ENCODE measurements at places on chromosomes 1 and 21.

GRCh38 chr1:36187800-36188593, 32.0 kb downstream of the MAP7D1 start:
- peak; percentile 93 for DNase-seq

GRCh38 chr1:160823296-160823695, 27.3 kb downstream of the LY9 start:
- DNase-seq: peak; percentile 45

GRCh38 chr1:232066521-232066920, 439.9 kb downstream of the DISC1 start:
- DNase-seq: no peak

DNA sequence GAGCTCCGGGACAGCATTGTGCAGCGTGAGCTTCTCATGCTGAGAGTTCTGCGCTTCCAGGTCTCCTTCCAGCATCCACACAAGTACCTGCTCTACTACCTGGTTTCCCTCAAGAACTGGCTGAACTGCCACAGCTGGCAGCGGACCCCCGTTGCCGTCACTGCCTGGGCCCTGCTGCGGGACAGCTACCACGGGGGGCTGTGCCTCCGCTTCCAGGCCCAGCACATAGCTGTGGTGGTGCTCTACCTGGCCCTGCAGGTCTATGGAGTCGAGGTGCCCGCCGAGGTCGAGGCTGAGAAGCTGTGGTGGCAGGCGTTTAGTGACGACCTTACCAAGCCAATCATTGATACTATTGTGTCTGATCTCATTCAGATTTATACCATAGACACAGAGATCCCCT, 186.4 kb downstream of the NR5A2 start:
- DNase-seq: no peak

DNA sequence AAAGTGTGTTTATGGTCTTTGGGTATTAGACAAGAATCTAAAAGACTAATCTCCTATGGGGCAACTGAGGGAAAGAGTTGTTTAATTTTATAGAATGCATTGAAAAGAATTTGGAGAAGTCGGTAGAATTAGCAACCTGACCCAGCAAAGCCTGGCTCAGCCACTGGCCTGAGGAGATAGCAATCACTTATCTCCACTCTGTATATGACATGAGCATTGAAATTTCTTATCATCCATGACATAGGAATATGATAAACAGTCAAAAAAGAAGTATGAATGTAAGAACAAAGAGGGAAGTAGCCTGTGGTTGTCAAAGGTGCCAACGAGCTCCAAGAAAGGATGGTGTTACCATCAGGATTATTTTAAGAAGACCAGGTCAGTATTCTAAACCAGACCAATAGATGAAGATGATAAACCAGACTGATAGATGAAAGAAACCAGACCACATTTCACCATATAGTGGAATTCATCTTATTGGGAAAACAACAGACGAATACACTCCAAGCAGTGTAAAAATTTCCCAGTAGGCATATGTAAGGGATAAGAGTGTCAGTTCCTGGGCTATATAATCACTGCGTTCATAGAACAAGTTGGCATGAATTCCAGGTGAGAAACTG, 35.7 kb downstream of the ASTN1 start:
- no peak for DNase-seq

DNA sequence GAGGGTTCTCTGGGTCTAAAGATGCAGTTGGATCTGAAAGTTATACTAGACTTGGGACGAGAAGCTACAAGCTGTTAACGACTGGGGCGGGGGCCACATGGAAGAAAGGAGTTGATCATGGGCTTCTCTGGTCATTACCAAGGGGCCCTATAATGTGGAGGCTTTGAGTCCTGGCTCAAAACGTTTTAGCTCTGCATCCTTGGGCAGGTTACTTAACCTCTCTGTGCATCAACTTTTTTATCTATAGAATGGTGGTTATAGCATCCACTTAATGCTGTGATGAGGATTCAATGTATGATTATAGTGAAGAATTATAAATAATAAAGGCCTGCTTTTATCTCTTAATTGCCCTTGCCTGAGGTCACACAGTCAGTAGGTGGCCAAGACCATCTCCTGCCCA, 53.1 kb downstream of the UBIAD1 start:
- no peak for DNase-seq

DNA sequence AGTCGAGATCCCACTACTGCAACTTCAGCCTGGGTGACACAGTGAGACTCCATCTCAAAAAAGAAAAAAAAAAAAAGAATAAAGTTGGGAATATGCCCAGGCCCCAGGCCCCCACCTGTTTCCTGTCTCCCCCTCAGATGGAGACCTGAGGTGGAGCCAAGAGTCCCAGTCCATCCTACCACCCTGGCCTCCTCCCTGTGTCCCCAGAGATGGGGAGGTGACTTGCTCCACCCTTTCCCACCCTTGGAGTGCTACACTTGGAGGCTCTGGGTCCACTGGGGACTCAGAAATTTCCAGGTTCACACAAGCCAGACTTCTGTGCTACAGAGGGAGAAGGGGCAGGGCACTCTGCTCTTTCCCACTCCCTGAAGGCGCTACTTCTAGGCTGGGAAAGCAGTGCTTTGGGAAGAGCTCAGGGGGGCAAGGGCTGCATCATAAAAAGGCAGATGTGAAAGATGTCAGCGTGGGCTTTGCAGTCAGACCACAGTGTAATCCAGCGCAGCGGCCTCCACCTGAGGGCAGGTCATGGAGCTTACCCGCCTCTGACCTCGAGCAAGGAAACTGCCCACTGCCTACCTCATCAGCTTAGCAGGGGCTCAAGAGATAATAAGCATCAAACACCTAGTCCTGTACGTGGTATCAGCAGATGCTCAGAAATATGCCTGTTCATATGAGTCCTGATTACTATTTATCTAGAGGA, 13.4 kb downstream of the TMEM63A start:
- no peak for DNase-seq

GRCh38 chr21:31786164-31786920, 54.4 kb upstream of the SCAF4 start:
- DNase-seq: no peak

DNA sequence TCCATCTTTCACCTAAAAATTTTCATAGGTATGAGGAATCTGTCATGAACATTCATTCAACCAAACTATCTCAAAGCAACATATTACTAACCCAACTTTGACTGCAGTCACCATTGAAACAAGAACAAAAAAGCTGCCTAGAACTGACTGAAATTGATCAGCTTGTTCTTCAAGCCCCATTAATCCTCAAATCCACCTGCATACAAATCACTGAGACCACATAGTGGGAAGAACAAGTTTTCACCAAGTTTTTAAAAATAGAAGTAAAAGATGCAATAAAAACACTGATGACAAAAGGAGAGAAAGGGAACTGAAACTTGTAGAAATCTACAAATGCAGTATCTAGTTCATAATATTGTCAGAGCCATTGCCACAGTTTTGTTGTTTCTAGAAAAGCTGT, 6.1 kb downstream of the SORT1 start:
- no peak for DNase-seq

DNA sequence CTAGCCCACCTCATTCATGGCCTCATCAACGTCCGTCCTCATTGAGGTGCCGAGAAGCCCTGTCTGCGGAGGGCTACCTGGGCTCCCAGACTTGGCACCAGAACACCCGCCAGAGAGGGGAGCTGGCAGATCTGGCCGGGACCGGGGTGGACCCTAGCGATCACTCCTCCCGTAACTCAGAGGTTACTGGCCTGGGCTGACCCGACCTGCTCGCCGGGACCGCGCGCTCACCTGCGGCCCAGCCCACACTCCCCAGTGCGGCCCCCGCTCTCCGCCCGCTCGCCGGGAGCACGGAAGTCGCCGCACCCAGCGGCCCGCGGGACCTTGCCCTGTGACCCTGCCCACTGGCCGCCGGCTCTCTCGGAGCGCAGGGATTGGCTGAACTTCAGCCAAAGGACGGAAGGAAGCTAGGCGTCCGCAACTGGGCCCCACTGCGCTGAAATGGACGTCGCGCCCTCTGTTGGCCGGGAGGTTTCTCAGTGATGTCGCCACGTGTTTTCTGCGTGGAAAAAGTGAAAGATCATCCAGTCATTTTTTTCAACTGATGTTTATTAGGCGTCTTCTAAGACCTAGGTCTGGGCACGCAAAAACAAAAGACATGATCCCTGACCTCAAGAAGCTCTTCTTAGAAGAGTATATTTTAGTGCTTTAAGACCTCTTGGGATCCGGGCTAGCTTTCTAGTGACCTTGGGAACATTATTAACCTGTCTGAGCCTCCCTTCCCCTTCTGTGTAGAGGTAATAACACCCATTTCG, at the start of gene SMIM12:
SMIM12 (minus strand) TSS at position 304 of the 755 bp plus-strand sequence. CDS start 3,772 bp downstream, outside the sequence.
- peak; percentile 94 for DNase-seq

DNA sequence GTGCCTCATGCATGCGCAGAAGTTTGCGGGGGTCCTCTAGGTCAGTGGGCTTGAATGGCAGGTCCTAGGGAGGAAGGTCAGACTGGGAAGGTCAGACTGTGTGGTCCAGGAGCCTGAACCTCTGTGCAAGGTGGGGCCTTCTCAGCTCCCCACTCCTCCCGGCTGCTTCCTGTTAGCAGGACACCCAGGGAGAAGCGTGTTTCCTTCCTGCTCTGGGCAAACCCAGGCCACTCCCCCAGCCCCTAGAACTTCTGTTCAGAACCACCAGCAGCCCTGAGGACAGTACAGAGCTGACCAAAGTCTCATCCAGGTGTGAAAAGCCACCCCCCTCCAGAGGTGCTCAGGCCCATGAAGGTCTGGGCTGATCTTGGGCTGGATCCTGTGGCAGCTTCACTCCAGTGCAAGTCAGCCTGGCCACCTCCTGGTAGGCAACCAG, 29.9 kb downstream of the NAV1 start:
- no peak for DNase-seq

DNA sequence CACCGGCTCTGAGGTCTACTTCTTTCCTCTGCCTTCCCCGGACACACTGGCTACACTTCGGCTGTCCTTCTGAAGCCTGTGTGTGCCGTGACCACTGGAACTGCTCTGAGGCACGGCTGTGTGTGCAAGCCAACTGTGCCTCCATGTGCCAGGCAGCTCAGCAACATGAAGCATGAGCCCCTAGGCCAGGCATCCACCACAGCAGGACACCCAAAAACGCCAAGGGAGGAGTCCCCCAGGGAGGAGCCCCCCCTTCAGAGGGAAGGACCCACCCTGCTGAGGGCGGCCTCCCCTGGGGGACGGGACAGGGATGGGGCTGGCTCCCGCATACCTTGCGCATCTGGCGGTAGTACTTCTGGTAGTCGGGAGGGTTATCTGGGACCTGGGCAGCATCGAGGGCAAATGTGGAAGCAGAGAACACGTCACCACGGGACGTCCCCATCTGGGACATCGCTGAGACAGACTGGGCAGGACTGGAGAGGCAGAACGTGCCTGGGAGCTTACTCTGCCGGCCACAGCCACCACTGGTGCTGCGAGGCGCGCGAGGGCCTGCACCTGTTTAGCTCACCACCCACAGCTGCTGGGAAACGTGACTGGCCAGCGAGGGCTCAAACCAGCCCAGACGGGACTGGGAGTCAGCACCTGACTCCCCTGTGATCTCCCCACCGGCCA, 20.5 kb downstream of the LSS start:
- DNase-seq: no peak

DNA sequence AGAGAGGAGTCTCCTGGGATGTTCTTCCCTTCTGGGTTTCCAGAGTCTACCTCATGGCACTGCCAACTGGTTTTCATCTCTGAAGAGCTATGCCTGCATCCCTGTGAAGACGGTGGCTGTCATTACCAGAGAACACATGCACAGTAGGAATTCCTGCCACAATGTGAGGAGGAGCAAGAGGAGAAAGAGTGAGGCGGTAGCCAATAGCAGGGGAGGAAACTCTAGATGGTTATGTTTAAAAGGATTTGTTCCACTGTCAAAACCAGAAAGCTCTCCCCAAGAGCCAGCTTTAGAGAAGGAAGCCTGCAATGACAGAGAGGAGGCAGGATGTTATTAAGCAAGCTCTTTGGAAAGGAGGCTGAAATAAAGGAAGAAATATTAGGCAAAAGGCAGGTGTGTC, 12.3 kb downstream of the LMX1A start:
- DNase-seq: peak; percentile 50

DNA sequence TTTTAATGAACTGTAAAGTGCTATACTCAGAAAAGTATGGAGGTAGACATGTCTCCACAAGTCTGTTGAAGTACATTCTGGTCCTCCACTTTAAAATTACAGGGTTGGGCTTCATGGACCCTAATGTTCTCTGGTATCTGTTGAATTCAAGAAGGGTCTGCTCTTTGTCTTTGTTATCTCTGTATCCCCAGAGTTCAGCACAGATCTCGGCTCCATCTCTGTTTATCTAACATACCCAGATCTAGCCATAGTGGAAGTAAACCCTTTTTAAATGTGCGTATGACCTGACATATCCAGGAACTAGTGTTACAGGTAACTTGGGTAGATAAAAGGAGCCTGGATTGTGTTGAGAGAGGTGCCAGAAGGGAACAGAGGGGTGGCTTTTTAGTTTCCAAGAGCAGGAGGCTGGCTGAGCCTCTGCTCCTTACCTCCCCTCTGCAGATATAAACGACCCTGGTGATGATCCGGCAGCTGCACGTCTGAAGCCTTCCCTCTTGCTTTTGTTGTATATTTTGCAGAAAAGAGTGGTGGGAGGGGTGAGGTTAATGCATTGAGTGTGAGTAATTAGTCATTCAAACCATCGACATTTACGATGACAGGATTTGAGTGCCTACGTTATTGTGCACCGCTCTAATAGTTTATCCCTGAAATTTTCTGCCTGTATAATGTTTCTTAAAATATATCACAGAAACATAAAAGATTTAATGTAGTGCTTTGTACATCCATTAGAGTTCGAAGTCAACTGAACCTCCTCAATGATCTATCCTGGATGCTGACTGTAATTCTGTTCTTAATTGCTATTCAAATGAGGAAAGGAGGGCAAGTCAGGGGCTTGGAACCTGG, 30.8 kb downstream of the ELAVL4 start:
- no peak for DNase-seq

- DNase-seq: peak; percentile 22
Observed at GRCh38 chr1:160722726-160723125, 11.1 kb upstream of the CD48 start.

DNA sequence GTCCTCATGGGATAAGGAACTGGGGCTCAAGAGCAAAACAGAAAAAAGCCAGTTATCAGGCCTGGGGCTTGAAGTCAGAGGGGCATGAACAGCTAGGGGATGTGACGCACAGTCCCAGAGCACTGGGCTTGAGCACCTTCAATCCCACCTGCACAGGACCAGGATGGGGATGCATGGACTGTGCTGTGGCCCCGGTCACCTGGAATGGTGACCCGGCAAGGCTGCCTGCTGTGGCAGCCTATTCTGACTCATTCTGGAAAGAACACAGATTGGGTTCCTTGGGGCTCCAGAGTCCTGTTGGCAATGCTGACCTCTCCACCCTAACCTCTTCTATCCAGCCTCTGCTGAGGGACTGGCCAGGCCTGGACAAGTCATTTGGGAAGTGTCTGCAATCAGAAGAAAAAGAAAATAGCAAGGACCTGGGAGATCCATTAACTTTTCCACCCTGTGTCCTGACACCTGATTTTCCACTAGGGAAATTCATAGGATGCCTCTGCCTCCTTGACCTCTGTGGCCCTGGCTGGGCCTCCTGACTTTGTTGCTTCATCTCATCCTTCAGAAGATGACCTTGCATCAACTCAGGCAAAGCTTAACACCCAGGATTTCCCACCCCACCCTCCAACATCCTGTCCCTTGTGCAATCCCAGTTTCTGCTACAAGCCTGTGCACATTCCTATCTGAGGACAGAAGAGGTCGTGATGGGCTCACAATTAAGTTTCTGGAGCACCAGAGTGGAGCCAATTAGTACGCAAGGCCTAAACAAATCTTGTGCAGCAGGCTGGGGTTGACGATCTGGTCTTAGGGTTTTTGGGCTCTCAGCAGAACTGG, 17.9 kb upstream of the FMOD start:
- peak; percentile 48 for DNase-seq

All from eye (tissue), 1 donor.